ENCODE measurements at places on chromosomes 2 and 18.

DNA sequence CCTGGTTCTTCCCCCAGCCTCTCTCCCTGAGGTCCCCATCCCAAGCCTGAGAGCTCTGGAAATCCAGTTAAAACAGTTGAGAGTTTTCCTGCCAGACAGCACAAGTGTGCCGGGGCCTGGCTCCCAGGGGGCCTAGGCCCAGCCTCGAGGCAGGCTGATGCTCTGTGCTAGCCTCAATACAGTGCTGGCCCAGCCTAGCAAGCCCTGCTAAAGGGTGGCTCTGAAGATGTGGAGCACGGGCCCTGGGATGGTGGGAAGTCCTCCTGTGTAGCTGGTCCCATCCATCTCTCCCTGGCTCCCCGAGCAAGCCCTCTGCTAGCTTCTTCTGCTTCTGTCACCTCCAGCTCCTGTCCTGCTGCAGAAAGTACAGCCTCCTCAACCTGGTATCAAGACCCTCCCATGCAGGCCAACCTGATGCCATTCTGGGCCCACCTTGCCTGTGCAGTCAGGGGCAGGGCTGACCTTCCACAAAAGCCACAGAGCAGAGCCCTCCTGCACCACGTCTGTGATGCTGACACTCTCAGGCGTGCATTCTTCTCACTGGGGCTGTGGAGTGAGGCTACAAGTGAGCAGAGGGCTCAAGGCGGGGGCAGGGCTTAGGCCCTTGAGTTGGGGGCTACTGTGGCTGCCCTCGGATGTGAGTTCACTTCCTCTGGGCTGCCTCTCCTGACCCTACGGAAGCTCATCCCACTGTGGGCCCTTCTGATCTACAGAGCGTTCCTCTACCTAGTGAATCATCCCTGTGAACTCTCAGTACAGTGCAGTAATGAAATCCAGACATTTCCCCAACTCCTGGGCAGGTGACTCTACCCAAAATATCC is 60.1 kb upstream of the LAPTM4A start:
- DNase-seq = peak; percentile 24

GRCh38 chr2:32290000-32290339 is 12.3 kb downstream of the YIPF4 start:
- peak; percentile 2 for DNase-seq

GRCh38 chr2:206642075-206643025 is at the start of gene FAM237A:
FAM237A (plus strand) TSS chr2:206642487; CDS start chr2:206644237, 1,750 bp downstream.
- DNase-seq = peak; percentile 63

GRCh38 chr2:51368250-51368649 is 336.3 kb upstream of the NRXN1 start:
- no peak for DNase-seq

DNA sequence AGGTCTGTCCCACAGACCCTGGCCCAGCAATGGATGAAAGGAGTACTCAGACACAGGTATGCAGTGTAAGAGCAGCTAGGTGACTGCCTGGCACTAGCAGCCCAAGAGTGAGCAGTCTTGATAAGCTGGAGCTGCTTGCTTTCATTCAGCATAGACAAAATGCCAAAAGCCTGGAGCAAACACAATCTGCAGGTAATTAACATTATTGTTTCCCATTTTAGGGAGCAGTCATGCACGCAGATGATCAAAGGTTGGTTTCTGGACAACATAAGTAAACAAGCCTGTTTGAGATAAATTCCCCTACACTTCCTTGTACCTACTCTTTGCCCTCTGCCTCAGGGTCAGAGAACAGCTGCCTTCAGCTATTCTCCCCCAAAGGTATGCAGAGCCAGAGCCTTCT is 73.7 kb upstream of the MSTN start:
- no peak for DNase-seq

DNA sequence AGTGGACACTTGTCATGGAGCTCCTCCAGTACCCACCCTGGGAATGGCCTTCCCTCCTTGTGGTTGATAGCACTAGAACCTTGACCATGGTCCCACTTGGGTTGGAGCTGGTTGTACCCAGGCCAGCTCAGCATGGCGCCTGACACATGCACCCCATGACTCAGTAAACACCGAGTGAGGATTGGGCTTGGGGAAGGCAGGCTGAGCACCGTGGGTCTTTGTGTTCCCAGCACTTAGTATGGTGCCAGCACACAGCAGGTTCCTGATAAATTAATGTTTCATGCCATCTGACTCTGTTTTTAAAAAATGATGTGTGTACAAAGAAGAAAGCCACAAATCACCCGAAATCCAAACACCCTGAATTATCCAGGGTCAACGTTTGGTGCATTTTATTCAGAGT is 69.8 kb downstream of the CIB4 start:
- no peak for DNase-seq

DNA sequence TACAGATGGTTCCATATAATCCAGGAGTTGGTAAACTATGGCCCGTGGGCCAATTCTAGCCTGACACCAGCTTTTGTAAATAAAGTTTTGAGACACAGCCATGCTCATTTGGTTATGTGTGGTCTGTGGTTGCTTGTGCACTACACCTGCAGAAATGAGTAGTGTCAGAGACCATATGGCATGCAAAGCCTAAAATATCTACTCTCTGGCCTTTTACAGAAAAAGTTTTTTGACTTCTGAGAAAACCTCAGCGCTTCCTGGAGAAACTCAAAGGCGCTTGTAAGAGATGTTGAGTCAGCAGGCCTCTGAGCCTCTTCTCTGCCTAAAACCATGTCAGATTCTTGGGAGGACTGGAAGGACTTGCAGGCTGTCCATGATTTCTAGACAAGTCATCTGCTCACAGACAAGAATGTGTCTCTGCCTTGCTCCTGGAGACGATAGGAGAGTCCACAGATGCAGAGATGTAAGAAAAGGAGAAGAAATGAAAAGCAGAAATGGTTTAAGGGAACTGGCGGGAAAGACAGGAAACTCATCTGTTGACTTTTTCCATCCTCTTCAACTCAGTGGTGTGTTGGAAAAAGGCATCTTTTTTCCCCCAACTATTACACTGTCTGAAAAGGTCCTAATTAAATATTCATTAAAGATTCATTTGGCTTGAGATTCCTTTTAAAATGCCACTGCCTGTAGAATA is 5.2 kb downstream of the TTC39C start:
- peak; percentile 37 for DNase-seq

DNA sequence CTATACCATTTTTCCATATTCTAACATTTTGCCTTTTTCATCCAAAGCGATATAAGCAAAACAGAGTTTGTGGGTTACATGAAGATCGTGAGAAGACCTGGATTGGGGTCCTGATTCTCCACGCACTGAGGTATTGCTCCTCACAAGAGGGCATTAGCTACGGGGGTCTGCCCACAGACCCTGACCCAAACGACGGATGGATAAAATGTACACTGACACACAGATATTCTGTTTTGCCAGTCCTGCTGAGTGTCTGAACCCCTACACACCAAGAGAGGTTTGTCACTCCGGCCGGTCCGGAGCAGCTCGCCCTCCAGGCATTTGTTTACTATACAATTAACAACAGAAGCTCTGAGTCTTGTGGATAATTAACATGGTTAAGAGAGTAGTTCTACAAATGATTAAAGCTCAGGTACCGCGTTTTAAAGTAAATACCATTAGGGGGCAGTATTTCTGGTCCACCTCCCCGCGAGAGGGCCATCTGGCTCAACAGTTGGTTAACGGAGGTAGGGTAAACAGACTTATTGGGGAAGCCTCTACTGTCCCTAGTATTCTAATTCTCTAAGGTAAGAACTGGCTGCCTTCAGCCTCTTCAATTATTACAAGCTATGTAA is 28.4 kb downstream of the SCYGR8 start:
- no peak for DNase-seq

GRCh38 chr2:9228781-9229469 is 22.3 kb downstream of the ASAP2 start:
- no peak for DNase-seq

- DNase-seq = peak; percentile 17
Observed at GRCh38 chr2:157433394-157433793, 10.5 kb downstream of the CYTIP start.

DNA sequence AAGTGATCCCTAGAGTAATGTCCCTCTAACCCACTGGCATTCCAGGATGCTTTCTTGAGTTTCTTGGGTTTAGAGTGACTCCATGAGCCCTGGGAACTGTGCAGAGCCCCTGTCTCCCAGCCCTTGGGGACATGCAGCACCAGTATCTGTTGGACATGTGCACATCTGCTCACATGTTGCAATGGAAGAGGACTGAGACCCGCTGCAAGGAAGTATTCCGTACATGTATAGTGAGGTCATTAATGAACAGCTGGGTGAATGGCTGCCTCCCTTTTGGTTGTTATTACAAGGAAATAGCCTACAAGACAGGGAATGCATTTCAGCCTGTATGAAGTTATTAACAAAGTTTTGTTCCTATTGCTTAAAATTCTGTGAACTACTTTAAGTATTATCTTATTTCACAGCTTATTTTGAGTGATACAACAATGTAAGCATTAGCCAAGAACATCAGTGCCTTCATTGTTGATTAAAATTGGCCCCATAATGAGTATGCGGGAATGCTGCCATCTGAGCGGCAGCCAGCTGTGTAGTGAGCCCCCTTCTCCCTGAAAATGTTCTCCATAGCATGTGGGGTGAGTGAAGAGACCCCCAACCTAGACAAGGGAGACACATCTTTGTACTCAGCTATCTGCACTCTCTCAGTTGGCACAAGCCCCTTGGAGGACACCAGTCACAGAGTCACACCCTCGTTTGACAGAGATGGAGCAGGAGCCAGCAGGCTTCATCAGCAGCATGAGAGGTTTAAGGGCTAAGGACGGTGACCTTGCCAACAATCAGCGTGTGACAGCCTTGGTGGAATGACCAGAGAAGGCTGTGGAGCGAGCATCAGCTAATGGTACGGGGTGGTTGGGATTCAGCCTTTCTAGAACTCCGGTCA is 87.4 kb downstream of the FAM210A start:
- DNase-seq = no peak

DNA sequence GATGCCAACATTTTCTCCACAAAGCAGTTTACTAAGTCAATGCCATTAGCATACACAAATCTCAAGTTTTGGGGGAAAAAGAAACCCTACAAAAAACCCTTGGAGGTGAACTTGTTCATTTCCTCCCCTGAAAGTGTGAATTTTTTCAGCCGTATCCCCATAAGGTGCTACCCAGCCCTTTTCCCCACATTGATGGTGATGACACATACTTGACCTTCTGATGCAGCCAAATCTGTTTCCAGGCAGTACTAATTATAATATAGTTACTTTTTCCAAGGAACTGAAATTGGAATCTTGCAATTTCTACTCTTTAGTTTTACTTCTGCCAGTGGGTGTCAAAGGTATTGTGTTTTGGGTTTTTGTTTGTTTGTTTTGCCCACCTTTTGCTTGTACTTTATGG is 474.5 kb downstream of the TGIF1 start:
- peak; percentile 36 for DNase-seq

- DNase-seq = no peak
Observed at GRCh38 chr2:174020926-174021662, 55.9 kb upstream of the SP3 start.

DNA sequence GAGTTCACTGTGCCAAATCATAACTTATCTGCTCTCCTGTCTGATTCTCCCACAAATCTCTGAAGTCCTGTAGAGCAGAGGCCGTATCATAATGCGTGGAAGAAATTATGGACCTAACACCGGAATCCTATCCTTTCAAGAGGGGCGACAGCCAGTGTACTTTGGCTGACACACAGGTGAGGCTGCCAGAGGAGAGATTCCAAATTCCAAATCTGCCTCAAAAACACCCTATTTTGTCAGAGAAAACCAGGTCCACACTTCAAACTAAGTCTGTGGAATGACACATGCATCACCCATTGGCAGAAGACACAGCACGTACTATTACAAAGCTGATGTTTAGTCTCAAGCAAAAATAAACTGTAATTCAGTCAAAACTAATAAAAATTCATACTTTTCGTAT is 139.2 kb upstream of the PID1 start:
- no peak for DNase-seq

- peak; percentile 54 for DNase-seq
Observed at GRCh38 chr2:43312755-43313641, 86.6 kb upstream of the ZFP36L2 start.

DNA sequence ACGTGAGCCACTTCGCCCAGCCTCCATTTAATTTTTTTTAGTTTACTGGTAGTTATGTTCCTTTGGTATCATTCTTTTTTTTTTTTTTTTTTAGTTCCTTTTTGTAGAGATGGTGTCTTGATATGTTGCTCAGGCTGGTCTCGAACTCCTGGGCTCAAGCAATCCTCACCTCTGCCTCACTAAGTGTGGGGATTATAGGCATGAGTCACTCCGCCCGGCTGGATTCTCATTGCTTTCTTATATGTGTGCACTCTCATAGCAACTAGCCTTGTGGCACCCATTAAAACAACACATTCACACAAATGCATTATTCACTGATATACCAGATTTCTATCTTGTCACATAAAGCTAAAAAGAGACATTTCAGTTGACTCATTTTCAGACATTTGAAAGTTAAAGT is 4.2 kb downstream of the TTC27 start:
- DNase-seq = peak; percentile 65

GRCh38 chr2:23120161-23120560 is 264.8 kb upstream of the KLHL29 start:
- no peak for DNase-seq

- no peak for DNase-seq
Observed at GRCh38 chr2:110993557-110994231, 127.0 kb upstream of the BCL2L11 start.

DNA sequence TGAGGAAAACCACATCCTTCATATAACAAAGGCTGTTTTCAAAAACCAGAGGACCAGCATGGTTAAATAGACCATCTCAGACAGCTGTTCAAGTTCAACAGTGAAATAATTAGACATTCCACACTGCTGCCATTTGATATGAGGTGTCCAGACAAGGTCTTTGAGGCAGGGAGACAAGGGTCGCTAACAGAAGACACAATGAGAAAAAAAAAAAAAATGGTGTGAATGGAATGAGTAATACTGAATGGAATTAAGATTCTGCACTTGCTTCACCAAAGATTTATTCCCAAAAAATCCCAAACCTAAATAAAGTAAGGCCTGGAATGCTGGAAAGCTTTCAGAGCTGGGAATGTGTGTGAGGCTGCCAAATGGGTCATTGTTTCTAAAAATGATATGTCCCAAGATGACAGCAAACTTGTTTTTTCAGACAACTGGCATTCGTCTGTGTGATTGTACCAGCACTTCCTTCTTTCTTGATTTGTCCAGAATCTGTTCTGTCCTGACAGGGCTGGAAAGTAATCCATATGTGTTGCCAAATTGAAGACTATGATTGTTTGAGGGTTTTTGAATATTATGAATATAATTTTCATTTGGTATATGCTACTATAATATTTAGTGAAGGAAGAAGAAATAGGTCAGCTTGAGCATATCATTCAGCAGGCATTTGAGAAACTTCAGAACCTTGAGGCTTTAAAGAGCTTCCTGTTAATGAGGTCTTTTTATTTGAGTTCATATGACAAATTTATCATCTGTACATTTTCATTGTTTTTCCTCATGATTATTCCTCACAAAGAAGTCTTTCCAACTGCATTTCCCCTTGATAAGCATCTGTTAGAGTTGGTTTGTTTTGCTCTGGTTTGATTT is 85.2 kb upstream of the ITGA4 start:
- peak; percentile 92 for DNase-seq

DNA sequence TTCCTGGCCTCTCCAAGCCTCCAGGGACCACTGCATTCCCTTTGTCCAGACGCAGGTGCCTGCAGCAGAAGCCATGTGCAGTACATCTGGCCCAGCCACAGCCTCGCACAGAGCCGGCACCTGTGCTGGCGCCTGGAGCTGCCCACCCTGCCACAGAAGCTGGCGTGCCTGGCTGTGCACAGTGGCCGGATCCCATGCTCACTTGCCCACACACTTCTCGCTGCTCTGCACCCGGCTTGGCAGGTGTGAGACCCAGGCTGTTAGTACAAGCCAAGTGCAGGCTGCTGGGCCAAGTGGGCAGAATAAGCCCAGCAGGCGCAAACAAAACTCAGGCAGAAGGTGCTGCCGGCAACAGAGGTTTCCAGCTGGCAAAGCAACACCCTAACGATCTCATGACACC is 124.5 kb upstream of the CCDC150 start:
- DNase-seq = no peak

Measured in fibroblast of skin of right quadriceps (primary cell).